Mucosa of descending colon (tissue), 3 donors: ENCODE measurements at places on chromosomes 7 and 10.

- no peak for DNase-seq
These were observed 85.0 kb upstream of the FGL2 start for GRCh38 chr7:77284616-77285015.

DNA sequence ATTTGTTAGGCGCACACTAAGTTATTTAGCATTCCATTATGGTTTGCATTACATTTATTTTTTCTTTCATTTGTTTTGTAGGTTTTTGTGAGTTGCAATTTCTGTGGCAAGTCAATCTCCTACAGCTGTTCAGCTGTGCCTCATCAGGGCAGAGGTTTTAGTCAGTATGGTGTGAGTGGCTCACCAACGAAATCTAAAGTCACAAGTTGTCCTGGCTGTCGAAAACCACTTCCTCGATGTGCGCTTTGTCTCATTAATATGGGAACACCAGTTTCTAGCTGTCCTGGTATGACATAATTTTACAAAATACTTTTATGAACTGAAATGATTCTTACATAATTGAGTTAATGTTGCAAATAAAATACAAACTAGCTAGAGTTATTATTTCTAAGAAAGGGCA is 29.5 kb downstream of the MIOS start:
- peak; percentile 6 for DNase-seq

- DNase-seq, result no peak
These were observed 86.3 kb downstream of the MRPL32 start for GRCh38 chr7:43018446-43018845.

- DNase-seq, result no peak
These were observed 8.4 kb downstream of the ANXA11 start for GRCh38 chr10:80196950-80197315.

GRCh38 chr10:88207121-88207546 is 343.7 kb downstream of the PTEN start:
- DNase-seq, result no peak

DNA sequence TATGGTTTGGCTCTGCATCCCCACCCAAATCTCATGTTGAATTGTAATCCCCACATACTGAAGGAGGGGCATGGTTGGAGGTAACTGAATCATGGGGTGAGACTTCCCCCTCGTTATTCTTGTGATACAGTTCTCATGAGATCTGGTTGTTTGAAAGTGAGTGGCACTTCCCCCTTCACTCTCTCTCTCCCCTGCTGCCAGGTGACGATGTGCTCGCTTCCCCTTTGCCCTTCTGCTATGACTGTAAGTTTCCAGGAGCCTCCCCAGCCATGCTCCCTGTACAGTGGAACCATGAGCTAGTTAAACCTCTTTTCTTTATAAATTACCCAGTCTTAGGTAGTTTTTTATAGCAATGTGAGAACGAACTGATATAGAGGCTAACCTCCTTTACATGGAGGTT is 16.6 kb downstream of the PLPP4 start:
- no peak for DNase-seq

DNA sequence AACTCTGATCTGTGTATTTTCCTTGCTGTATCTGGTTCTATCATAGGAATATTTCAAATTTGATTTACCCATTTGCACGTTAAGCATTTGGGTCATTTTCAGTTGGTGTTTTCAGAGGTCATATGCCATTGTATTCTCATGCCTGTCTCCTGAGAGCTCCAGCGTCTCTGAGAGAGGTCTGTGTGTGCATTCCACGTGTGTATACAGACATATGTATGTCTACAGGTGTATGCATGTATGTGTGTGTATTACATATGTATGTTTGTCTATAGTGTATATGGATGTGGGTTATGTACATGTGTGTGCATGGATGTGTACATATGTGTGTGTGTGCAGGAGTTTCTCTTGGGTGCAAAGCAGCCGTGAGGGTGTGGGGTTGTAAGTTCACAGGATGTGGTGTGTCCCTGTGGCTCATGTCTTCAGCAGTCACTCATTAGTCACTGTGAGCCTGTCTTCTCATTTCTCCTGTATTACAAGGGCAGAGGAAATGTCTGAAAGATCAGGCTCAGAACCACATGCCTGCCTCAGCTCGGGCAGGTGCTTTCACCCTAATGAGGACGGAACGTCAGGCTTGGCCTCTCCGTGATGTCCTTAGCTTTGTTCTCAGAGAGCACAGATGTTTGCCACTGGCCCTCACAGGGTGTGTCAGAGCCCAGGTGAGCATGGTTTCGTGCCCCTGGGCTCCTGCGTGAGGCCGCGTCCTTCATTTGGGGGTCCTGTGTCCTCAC is 101.6 kb downstream of the NKX6-2 start:
- no peak for DNase-seq

DNA sequence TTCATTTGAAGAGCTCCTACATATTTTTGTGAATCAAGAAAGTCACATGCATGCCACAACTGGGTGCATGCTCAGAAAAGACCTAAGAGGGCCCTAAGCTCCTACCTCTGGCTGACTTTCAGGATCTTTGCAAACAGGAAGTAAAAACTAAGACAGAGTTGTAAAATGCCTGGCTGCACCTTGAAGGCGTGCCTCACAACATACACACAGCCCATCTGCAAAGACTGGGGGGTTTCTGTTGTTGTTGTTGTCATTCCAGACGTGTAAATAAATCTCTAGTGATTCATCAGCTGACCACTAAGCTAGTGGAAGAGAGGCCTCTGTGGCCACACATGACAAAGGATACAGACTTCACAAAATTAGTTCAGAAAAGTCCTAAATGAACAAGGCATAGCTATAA is 31.8 kb downstream of the SMURF1 start:
- no peak for DNase-seq

DNA sequence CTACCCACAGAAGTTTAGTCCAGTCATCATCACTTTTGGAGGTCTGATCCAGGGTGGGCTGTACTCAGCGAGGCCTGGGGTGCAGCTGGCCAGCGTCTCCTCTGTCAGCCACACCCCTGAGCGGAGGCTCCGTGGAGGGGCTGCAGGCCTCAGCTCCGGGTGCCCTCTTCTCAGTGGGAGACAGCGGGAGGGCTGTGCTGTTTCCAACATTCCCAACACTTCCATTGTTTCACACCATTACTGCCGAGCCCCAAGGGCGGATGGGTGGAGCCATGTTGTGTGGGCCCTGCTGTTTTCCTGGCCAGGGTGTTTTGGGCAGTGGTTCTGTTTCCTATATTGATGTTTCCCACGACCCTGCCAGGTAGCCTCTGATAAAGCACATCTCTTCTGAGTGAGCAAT is 95.0 kb downstream of the MKI67 start:
- no peak for DNase-seq

DNA sequence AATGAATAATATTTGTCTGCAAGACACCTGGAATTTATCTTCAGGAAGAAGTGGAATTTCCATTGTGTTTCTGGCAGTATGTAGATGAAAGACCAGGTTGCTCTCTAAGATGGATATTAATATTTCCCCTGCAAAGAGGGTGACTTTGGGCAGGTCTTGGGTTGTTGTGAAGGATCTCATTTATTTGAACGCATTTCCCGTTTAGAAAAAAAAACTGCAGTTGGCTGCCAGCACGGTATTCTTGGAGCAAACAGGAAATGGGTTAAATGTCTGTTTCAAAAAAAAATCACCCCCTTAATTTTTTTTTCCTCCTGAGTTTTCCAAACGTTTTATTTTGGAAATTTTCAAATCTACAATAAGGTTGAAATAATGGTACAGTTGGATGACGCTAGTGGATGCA is 11.5 kb downstream of the EIF4H start:
- no peak for DNase-seq

DNA sequence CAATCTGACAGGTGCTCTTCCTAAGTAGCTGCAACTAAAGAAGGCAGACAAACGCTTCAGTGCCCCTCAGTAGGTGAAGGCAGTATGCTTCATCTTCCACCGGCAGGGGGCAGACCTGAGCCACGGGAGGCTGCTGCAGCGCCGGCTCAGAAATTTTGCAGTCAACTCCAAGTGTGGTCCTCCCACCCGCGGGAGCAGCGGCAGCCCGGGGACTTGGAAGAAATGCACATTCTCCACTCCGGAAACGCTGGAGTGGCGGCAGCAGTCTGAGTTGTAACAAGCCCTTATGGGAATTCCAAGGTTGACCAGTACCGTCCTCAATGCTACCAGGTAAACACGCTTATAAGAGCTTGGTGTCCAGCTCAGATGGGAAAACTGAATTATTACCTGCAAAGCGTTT is 3.4 kb downstream of the IGFBP3 start:
- DNase-seq, result peak; percentile 84

DNA sequence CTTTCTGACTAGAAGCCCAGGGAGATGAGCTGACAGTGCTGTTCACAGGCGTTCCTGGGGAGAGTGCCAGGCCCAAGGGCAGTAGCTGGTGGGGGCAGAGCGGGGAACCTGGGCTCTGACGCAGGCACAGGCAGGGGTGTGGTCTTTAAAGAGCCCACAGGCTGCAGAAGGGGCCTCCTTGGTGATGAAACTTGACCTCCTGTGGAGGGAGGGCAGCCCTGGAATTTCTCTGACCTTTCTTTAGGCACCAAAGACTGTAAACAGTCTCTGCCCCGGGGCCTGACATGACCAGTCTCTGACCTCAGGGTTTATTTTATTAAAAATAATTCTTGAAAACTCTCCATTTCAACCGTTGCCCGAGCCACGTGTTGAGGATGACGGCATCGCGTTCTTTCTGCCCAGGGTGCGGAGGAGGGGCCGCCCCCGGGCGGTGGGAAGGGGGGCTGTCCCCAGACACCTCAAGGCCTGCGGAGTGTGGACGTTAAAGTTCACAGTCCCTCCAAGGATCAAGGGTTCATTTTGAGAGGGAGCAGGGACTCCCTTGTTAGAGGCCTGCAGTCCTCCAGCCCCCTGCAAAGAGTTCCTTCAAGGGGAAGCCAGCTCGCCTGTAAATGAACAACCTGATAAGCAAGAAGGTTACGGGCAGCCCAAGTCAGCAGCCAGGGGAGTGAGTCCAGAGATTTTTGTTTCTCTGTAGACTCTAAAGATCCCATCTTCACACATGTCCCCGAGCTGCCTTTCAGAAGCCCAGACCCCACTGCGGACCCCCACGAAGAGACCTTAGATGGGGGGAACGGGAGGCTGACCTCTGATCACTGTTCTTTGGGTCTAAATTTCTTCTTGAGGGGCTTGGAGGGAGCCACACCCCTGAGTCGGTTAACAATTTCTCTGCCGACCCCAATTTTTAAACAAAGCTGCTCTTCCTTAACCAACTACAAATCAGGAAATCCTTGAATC is 128.9 kb downstream of the VIPR2 start:
- no peak for DNase-seq

DNA sequence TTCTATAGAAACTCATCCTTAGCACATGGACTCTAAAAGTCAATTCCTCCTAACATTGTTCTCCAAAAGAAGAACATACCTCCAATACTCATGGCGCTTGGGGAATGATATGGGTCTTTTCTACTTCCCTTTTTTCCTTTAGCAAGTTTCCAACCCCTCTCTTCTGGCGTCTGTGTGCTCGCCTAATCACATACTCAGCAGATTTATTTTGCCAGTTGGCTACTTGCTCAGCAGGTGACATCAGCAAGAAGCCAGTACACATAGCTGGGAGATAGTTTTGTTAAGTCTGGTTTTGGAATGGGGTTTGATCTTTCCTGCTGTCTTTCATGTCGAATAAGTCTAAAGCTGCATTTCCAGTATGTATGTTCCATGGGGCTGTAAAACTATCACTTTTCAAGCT is 193.8 kb downstream of the POM121L12 start:
- DNase-seq, result no peak

GRCh38 chr7:143193880-143194279 is 10.7 kb downstream of the TAS2R39 start:
- DNase-seq, result no peak

DNA sequence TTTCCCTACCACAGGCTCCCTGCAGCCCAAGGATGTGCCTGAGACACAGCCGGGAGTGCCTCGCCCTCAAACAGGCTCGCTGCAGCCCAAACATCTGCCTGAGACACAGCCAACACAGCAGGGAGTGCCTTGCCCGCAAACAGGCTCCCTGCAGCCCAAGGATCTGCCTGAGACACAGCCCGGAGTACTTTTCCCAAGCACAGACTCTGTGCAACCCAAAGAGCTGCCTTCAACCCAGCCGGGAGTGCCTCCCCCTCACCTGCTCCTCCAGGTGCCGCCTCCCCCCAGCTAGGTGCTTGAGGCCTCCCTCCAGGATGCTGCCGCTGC is 42.9 kb downstream of the ANTXRL start:
- DNase-seq, result no peak

- DNase-seq, result no peak
These were observed 108.7 kb downstream of the DNAJC1 start for GRCh38 chr10:21894648-21895342.

DNA sequence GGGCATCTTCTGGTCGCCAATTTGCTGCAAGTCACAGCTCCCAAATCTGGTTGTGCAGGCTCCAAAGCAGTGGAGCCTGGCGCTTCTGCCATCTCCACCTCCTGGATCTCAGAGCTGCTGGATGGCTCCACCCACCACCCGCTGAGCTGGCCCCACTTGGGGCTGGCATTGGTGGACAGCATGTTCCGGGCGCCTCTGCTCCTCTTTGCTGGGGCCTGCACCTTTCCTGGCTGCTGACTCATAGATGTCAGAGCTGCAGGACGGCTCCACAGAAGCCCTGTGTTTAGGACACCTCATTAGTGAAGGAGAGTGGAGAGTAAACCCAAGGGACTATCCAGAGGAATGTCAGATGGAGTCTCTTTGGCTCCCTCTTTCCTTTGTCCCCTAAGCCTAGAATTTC is 27.4 kb downstream of the MAPK8 start:
- no peak for DNase-seq
